NCI-H446 (cell line): ENCODE measurements at places on chromosomes 11 and 22.

DNA sequence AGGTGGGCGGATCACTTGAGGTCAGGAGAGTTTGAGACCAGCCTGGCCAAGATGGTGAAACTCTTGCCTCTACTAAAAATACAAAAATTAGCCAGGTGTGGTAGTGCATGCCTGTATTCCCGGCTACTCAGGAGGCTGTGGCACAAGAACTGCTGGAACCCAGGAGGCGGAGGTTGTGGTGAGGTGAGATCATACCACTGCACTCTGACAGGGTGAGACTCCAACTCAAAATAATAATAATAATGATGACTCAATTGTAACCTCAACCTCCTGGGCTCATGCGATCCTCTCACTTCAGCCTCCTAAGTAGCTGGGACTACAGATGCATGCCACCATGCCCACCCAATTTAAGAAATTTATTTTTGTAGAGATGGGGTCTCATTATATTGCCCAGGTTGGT is 15.6 kb upstream of the CHRNA10 start:
- DNase-seq, result no peak

DNA sequence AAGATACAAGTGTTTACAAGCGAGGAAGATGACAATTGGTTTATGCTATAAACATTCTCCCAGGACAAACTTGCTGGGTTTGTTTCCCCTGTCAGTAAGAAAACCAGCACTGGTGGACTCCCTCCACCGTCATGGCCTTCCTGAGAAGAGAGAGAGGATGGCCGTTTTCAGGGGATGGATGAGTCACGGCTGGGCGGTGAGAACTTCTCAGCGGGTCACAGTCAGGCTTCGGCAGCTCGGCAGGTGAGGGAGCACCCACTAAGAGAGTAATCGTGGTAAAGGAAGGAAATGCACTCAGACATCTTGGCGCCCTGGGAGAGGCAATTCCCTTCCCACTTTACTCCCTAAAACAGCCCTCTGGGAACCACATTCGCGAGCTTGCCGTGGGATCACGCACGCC is 83.9 kb downstream of the NCAM1 start:
- DNase-seq, result no peak

DNA sequence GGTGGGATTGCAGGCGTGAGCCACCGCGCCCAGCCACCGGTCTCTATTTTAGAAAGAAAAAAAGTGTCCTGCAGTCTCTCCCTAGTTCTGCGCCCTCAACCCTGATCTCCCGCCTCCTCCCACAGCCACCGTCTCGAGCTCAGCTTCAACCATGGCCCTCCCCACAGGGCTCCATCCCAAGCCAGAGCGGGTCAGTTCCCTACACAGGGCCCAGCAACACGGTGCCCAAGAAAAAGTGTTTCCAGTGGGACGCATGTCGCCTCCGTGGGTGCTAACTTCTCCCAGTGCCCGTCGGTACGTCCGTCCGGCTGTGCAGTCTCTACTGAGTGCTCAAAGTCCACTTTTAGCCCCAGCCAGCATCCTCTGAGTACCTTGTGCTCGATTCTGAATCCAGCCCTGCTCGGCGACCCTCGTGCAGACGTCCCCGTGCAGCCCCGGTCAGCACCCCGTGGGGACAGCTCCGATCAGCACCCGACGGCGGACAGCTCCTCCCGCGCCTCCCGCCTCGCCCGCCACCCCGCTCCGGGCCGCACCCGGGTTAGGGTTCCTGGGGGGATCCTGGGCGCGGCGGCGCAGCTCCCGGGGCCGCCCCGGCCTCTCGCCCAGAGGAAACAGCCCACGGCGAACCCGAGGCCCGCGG is 657 bp upstream of the MAPK8IP2 start:
- DNase-seq, result no peak

DNA sequence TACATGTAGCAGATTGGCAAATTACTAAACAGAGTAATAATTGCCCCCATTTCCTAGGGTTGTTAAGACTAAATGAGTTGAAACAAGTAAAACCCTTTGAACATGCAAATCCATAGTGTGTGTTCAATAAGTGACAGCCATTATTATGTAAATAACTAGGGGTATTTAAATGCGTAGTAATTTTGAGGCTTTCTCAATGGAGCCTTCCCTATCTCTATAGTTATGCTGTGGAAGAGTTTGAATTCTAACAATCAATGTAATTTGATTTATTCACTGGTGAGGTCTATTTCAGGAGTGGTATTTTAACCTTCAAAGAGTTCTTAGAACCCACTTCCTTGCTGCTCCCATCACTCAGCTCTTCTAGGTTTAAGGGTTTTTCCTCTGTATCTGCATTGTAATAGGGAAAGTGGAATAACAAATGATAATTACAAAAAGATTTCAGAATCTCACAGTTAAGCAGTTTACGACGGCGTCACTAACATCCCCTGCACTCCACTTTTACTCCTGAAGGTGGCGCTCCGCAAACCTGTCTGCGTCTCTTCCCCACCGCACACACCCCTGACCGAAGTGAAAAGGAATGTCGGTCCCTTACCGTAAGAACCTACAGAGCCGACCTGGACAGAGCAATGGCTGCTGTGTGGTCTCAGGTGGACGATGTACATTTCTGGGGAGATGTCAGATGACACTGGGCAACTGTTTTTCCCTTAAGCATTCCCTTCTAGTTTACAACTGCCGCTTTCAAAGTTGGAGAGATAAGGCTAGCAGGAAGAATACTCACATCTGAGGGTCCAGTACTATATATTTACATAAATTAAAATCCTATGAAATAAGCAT is 80.8 kb downstream of the ZC3H12C start:
- DNase-seq, result no peak

DNA sequence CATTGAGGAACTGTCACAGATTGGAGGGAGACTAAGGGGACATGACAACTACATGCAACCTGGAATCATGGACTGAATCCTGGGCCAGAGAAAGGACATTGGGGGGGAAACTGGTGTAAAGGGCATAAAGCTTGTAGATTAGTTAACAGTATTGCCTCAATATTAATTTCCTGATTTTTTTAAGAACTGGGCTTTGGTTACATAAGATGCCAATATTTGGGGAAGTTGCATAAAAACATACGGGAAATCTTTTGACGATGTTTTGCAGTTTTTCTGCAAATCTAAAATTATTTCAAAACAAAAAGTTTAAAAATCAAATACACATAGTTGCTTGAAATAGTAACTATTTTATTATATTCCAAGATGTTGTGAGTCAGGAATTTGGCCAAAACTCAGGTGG is 2.9 kb upstream of the FOLR3 start:
- no peak for DNase-seq

- DNase-seq, result no peak
These were observed 56.0 kb downstream of the INSC start for GRCh38 chr11:15170698-15171097.

- no peak for DNase-seq
These were observed 868.5 kb downstream of the TBC1D22A start for GRCh38 chr22:47630741-47631534.

DNA sequence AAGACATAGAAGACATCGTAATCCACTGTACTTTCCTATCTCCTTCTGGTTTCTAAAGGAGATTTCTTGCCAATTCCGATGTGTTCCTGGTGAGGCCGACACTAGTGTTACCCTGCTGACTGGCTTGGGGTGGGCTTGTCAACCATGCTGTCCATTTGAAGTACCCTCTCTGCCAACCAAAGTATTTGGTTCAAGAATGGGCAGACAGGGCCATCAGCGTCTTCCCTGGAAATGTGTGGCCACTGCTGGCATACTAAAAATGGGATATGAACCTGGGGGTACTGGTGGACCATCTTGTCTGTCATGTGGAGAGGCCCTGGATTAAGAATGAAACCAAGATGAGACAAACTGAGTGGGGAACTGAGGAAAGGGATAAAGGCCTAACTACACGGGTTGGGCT is 1.8 kb upstream of the VSTM5 start:
- no peak for DNase-seq

DNA sequence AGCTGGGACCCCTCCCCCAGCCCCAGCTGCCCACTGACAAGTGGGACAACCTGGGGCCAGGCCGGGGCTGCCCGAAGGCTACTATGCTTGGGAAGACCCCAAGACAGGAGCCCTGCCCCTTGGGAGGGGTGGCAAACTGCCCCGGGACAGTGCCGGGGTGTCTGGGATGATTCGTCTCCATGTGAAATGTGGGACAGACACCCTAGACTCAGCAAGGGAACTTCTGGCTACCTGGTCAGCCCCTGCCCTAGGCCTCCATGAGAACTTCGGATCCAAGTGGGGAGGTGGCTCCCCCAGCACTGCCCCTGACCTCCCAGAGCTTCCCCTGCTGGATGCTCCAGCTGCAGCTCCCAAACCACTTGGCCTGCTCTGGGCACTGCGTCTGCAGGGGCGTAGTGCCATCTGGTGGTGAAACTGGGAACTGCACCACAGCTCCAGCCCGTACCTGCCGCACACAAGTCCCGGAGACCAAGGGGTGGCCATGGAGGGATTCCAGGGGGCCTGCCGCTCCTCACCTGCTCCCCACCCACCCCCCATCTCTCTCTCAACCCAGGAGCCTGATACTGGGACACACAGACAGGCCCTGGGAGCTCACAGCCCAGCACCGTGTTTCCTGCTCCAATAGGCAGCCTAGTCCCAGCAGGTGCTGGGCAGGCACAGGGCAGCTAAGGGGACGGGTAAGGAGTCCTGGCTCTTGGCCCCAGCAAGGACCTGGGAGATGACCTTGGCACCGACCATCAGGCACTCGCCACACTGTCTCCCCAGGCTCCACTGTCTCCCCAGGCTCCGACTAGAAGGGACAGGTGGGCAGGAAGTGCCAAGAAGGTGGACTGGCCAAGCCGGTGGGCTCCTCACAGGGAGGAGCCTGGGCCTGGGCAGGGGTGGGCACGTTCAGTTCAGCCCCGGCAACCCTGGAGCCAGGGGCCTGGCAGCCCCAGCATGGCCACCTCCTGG is 194.1 kb downstream of the IGLL1 start:
- peak; percentile 85 for DNase-seq

DNA sequence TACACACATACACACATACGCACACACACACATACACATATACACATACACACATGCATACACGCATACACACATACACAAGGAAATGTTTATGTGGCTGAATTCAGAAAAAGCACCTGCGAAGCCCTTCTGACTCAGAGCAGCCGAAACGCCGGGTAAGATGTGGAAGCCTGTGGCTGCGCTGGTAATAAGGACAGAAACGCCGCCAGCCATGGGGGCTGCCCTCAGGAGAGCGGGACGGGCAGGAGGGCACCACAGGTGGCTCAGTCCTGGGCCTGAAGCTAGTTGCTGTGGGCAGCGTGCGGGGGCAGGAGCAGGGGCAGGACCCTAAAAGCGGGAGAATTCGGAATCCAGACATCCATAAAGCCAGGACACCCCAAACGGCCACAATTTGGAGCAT is 378.3 kb downstream of the BRD1 start:
- no peak for DNase-seq
